ENCODE measurements at places on chromosomes 1 and 21. TPM values are rescaled to one million over a fixed set of nuclear protein-coding genes. Genes with fewer than 3 reads are reported as not detected.

The LIPI gene
- not detected for total RNA-seq

The AIM2 gene
- total RNA-seq = 1.7 TPM

DNA sequence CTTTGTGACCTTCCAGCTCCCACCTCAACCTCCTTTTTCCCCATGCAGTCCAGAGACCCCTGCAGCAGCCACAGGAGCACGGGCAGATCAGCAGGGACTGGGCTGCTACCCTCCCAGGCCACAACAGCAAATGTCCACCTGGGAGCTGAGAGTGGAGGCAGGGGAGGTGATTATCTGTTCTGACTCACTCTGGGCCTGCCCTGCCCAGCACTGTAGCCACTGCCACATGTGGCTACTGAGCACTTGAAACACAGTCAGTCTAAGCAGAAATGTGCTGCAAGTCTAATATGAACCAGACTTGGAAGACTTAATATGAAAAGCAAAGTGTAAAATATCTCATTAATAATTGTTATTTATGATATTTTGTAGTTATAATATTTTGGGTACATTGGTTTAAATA lies 148.9 kb upstream of the VANGL1 start:
- DNase-seq = no peak

The LYSMD1 gene
- total RNA-seq = 6.6 TPM

DNA sequence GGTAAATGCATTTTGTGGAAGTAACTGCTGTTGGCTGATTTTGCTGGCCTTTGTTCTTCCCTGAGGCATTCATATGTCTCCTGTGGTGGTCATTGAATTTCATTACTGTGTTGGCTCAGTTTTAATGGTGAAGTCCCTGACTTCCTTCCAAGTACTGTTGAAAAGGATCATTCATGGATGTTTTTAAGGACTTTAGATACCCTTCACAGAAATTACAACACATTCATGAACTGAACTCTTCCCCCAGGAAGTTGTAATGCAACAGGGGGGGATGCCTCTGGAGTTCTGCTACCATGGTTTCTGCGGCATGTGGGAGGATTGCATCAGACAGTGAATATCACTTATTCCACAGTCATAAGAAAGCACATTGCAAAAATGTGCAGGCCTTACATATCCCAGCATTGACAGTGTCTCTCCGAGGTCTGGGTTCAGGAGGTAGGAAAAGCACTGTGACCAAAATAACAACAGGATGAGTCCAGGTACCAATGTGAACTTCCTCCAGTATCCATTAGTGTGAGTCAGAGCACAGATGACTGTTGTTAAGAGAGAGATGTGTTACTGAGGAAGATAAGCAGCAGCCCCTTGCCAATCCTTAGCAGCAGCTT lies 2.1 kb upstream of the RAB3GAP2 start:
- no peak for DNase-seq

DNA sequence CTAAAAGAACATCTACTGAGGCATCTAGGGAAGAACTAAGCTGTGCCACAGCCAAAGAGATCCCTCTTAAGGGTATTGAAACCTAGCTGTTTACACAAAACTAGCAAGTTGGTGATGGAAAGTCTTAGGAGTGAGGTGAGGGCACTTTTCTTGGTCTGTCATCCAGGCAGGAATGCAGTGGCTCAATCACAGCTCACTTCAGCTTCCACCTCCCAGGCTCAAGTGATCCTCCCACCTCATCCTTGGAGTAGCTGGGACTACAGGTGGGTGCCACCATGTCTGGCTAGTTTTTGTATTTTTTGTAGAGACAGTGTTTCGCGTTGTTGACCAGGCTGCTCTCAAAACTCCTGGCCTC lies 2.4 kb downstream of the PLEKHO1 start:
- DNase-seq = no peak

Measured in Karpas-422 (cell line).